T-helper 9 cell (primary cell): ENCODE measurements at places on chromosomes 5 and 9.
A peak's percentile ranks its signal among the peaks of the same experiment; 100 is the strongest.

- no peak for DNase-seq
These were observed 450.8 kb upstream of the TLE4 start for GRCh38 chr9:79120941-79121340.

- DNase-seq, result no peak
These were observed 44.2 kb upstream of the CFAP157 start for GRCh38 chr9:127662617-127663016.

- no peak for DNase-seq
These were observed 168.7 kb downstream of the GRIA1 start for GRCh38 chr5:153659039-153659736.

DNA sequence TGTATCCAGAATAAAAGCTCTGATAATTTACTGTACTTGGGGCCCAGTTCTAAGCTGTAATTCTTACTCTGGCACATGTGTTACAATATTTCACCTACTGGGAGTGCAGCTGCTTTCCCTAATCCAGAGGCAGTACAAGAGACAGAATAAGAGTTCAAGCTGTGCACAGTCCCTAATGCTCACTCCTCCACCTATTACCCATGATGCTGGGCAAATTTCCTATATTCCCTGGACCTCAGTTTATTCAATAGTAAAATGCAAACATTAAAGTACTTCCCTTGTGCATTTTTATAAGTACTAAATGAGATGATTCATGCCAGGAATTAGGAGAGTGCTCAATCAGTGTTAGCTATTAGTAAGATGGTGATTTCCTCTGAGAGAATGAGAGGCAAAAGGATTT, 28.0 kb upstream of the TAF11L2 start:
- no peak for DNase-seq

DNA sequence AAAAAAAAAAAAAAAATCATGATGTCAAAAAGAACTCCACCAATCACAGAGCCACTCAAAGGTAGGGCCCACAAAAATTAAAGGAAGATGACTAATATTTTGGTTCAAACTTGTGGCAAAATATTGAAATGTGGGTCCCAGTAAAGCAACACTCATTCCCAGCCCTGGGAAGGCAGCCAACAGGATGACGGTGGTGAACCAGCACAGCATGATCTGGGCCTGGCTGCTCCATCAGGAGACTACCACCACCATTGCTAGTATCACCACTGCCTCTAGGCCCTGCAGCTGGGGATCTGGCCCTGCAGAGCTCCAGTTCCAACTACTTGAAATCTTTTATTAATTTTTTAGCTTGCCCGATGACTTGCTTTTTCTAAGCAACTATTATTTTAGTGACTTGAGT, 206.8 kb upstream of the ITGA1 start:
- DNase-seq, result no peak

DNA sequence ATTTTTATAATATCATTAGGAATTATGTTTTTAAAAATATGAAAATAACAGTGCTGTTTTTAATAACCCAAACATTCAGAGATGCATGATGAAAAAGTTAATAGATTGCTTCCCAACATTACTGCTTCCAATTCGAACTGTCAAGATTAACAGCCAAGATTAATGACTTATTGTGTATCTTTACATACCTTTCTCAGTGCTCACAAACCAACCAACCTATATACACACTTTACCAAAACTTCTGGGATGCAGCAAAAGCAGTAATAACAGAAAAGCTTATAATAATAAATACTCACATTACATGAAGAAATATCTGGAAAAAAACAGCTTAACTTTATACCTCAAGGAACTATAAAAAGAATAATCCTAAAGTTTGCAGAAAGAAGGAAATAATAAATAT, 82.1 kb downstream of the TMEM232 start:
- DNase-seq, result no peak

DNA sequence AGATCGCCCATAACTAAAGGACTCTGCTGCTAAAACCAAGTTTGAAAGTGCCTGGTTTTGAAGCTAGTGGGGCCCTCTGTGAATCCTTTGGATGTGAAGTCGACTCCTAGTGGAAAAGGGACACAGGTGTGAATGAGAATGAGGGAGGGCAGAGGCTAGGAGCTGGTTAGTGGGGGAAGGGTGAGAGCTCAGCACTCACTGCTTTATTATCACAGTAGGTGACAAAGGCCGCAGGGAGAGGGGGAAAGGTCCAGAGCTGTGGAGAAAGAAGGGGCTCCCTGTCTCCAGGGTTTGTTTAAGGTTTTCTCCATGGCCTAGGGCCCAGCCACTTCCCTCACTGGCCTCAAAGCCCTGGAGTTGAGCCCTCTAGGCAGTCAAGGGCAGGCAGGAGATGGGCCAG, 3.5 kb downstream of the HDHD3 start:
- no peak for DNase-seq

- DNase-seq, result no peak
These were observed 11.7 kb downstream of the B4GALT1 start for GRCh38 chr9:33155393-33155792.

GRCh38 chr9:32825203-32825602, 41.9 kb downstream of the TMEM215 start:
- no peak for DNase-seq

DNA sequence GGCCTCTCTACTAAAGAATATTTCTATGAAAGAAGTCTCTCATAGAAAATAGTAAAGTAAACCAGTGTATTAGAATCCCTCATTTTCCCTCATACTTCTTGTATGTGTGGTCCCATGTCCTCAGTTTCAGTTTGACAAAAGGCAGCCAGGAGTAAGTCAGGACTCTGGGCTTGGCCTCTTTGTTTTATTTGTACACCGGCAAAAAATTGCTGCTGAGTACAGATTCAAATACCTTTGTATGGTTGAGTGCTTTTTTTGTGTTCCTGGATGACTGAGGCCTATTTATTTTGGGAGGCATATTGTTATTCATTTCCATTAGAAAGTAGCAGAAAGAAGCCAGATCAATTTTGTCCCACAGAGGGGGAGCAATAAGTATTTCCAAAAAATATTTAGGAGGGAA, 47.3 kb upstream of the CEP78 start:
- DNase-seq, result no peak

- DNase-seq, result no peak
These were observed 5.3 kb downstream of the ERAP2 start for GRCh38 chr5:96881511-96882115.

DNA sequence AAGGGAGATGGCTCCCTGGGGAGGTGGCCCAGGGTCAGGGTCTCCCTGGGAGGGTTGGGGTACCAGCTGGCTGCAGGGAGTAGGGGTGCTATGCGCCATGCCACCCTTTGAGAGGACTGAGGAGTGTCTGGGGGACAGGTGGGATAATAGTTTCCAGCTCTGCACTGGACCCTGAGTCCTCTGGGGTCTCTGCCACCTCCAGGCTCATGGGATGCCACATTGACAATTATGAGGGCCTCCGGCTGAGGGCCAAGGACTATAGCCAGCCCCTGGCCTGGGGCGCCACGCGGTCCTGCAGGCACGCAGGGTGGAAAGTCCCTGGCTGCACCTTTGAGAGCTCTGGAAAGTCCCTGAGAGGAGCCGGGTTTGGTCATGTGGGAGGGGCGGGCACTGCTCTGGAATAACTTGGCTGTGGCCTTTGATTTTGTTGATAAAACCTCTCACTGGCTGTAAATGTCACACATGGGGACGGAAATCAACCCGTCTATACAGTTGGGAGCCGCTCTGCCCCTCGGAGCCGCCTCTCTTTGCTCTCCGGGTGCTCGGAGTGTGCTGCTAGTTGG, 16.0 kb downstream of the TRAF2 start:
- peak; percentile 79 for DNase-seq

DNA sequence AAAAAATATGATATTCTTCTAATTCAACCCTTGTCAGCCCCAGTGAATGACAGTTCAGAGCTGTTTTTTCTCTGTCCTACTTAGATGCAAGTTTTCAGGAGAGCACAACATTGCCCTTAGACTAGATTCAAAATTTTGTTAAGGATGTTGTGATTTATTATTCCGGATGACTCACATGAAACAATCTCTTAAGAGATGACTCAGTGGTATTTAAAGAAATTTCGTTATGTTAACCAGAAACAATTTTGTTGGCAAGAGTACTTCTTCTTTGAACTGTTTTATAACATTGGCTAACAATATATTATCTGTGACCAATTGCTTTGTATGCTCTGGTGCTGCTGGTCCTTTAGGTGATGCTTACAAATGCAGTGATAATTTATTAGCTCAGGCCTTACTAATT, 132.0 kb downstream of the IZUMO3 start:
- no peak for DNase-seq

DNA sequence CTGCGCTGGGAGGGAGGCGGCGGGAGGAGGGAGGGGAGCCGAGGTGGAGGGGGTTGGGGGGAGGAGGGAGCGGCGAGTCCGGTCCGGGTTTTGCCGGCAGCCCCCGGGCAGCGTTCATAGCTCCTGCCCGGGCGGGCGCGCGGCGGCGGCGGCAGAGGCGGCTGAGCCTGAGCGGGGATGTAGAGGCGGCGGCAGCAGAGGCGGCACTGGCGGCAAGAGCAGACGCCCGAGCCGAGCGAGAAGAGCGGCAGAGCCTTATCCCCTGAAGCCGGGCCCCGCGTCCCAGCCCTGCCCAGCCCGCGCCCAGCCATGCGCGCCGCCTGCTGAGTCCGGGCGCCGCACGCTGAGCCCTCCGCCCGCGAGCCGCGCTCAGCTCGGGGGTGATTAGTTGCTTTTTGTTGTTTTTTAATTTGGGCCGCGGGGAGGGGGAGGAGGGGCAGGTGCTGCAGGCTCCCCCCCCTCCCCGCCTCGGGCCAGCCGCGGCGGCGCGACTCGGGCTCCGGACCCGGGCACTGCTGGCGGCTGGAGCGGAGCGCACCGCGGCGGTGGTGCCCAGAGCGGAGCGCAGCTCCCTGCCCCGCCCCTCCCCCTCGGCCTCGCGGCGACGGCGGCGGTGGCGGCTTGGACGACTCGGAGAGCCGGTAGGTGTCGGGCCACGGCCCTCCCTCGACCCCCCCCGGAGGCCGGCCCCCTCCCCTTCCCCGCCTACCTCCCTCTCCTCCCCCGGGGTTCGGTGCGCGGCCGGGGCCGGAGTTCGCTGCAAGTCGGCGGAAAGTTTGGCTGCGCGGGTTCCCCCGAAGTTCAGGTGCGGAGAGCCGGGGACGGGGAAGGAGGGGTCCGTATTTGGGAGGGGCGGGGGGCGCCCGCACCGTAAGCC, at the start of gene CXXC5:
CXXC5 (plus strand) TSS at position 145 of the 877 bp plus-strand sequence. CDS start 32,175 bp downstream, outside the sequence.
- DNase-seq, result no peak

DNA sequence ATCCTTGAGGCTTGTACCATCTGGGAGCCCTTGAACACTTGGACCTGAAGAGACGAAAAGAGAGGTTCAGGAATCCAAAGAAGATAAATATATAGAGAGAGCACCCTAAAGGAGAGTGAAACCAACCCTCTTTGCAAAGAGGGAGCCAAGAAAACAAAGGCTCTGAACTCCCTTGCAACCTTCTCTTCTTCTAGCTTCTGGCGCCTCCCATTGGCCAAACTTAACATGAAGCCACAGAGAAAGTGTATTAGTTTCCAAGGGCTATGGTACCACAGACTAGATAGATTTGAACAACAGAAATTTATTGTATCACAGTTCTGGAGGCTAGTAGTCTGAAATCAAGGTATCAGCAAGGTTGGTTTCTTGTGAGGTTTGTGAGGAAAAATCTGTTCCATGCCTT, 175.1 kb downstream of the HCN1 start:
- DNase-seq, result no peak

DNA sequence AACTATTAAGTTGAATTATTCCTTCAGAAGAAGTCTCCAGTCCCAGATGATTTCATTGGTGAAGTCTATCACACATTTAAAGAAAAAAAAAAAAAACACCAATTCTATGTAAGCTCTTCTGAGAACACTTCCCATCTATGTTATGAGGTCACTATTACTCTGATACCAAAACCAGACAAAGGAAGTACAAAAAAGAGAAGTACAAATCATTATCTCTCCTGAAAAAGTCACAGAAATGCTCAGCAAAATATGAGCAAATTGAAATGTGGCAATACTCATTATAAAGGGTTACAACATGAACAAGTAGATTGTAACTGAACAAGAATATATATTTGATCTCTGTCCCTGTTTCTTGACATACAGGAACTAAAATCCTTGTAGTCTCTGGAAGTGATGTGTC, 280.4 kb downstream of the TLE1 start:
- DNase-seq, result no peak

DNA sequence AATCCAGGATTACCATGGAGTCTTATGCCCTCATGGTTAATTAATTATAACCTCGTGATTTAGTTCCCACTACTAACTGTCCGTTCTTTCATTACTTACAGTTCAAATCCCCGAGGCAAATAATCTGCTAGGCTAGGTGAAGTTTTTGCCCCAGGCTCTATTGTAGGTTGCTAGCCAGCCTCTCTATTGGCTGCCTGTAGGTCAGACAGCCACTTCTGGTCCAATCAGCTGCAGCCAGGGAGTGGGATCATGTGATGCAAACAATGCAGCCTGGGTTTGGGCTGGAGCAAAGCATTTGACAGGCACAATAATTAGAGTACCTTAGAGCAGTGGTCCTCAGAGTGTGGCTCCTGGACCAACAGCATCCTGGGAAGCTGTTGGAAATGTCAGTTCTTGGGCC, 17.7 kb downstream of the TMEM252 start:
- no peak for DNase-seq
